Fibroblast of mammary gland (primary cell): ENCODE measurements at places on chromosomes 6 and 20.

GRCh38 chr6:73667798-73668197, 14.0 kb upstream of the SLC17A5 start:
- DNase-seq, result no peak

DNA sequence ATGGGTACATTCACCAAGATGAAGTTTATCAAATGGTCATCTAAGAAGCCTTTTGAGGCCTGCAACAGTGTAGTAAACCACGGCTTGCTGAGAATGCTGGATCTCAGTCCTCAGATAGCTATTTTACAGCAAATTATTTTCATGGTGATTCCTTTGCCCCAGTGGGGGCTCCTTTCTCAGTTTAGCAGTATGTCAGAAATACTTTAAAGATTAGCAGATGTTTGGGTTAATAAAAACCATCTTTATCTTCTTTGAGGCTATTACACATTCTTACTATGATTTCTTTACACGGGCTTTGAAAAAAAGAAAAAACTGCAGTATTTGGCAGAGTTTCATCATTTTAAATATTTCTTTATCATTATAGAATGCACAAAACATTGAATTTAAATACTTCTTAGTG, 10.7 kb downstream of the MYLIP start:
- DNase-seq, result no peak

GRCh38 chr6:148747471-148748165, 788 bp downstream of the UST start:
- DNase-seq, result peak; percentile 20

- no peak for DNase-seq
Observed at GRCh38 chr20:54766483-54766882, 291.1 kb downstream of the DOK5 start.

DNA sequence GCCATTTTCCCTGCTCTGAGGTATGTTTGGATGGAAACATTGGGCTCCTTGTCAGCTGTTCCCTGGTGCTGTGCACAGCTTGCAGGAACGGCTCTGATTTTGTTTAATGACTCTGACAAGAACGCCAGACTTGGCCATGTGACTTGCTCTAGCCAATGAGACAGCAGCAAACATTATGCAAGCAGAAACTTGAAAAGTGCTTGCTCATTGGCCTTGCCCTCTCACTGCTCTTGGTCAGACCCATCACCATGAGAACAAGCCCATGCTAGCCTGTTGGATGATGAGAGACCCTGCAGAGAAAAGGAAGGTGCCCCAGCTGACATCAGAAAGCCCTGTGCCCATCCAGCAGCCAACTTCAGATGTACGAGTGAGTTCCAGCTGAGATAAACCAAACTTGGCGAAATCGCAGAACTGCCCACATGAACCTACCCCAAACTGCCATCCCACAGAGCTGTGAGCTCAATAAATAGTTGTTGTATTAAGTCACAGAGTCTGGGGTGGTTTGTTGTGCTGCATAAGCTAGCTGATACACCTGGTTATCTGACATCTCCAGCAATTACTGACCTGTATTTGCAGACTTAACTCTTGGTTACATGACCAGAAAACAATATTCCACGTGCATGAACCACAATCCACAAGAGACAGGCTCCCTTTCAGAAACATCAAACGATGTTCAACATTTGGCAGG, 96.9 kb downstream of the JPH2 start:
- peak; percentile 80 for DNase-seq

DNA sequence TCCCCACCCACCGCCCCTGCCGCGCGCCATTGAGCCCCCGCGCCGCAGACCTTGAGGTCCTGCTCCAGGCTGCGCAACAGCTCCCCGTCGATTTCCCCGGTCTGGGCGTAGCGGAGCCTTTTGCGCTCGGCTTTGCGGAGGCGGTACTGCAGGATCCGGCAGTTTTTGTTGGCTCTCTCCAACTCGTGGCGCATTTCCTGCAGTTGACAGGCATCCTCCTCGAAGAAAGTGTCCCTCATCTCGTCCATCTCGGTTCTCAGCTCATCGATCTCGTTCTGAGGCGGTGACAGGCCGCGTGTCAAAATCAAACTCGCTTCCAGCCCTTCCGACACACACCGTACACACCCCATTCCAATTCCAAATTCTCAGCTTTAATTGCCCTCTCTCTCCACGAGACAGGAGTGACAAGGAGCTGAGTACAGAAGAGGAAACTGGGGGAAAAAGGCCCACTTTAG, 4.3 kb downstream of the MTCL3 start:
- DNase-seq, result peak; percentile 67

GRCh38 chr6:84224251-84224650, 3.2 kb downstream of the CEP162 start:
- DNase-seq, result no peak

DNA sequence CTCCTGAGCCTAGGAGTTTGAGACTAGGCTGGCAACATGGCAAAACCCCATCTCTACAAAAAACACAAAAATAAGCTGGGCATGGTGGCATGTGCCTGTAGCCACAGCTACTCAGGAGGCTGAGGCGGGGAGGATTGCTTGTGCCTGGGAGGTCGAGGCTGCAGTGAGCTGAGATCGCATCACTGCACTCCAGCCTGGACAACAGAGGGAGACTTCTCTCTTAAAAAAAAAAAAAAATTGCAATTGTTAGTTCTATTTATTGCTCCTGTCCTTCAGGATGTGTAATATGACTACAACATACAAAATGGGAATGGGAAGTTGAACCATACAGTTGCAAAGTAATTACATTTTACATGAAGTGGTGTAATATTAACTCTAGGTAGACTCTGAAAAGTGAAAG, 8.1 kb upstream of the AARS2 start:
- no peak for DNase-seq

DNA sequence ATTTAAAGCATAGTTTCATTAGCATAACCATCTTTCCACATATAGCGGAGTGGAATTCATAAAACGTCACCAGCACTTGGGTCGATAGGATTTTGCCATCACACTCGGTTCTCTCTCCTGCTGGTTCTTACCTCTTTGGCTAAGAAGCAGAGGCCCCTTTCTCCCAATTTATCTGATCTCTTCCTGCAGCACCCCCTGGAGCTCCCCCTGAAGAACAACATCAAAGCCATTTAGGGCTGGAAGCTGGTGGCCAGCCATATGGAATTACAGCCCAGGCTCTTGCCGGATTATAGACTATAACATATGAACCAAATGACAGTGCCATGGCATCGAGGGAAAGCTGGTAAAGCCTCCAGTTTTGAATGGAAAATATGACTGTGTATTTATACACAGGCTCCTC, 6.4 kb upstream of the KIF6 start:
- no peak for DNase-seq

DNA sequence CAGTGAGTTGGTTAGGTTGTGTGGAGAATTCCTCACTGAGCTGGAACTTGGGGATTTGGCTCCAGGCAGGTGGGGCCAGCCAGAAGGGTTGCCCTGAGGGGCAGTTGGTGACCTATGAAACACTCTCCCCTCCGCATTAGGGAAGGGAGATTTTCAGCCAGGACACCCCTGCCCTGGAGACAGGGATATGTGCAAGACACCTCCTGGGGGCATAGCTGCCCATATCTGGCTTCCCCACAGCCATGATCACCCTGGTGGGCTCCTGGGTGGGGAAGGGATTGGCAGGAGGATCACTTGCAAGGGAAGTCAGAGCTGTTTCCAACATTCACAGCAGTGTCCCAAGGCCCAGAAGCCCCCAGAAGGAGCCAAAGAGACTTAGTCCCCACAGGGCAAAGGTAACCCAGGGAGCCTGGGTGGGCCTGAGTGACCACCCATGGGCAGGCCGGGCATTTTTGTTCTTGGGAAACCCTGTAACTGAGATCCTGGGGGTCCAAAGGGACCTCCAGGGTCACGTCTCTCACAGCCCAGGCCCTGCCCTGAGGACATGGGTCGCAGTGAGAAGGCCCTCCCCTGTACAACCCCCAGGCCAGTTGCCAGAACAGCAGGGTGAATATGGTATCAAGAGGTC, 145.8 kb downstream of the MRPL14 start:
- no peak for DNase-seq

- DNase-seq, result peak; percentile 84
Observed at GRCh38 chr6:80548532-80548931, 442.1 kb downstream of the BCKDHB start.

DNA sequence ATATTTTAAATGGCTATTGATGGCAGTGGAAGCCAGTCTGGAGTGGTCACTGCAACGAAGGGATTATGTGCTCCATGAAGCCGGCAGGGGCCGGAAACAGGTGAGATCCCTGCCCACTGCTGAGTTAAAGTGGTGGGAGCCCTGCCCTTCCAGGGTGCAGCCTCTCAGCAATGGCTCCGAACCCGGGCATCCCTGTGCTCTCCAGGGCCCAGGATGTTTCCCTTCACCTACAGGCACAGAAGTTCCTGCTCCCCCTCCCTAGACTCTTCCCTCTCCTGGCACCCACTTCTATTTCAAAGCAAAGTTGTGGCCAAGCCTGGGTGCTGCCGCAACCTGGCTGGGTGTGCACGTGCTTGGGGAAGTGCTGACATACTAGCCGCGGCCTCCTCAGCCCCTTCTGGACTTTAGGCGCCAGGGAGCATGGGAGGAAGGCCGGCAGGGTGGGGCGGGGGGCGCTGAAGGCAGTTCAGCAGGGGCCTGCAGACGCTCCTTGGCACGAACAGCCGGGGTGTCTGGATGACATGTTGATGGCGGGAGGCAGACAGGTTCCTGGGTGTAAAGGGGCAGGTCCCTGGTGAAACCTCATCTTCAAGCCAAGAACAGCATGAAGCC, 452.3 kb downstream of the HTR1B start:
- no peak for DNase-seq

DNA sequence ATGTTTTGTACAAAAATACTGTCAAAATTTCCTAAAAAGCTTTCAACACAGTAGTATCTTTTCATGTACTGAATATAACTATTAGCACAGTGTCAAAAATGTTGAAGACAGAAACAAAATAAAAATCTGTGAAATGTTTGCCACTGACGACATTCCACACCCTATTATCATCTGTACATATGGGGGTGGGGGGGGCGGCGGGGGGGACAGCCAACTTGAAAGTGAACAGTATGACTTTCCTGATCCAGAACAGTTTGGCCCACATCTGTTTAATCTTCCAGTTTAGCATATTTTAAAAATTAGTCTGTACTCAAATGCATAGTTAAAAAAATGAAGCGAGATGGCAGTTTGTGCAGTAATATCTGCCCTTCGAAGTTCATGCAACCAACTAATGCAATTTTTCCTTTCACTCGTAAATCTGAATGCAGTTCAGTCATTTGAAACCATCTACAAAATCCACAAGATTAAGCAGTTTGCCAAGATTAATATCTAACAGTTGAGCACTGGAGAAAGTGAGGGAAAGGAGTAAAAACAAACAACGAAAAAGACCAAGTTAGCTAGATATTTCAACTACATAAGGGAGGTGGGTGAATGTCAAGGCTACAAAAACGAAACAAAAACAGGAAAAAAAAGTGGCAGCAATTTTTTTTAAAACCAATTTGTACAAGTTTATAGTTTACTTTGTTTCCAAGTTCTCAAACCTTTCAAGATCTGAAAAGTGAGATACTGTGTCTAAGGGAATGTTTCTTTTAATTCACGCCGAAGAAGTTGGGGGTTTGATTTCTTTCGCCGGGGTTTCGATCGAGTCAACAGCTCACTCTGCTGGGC, 1.9 kb downstream of the CITED2 start:
- peak; percentile 41 for DNase-seq

GRCh38 chr6:139262519-139263300, 29.1 kb downstream of the TXLNB start:
- peak; percentile 64 for DNase-seq

DNA sequence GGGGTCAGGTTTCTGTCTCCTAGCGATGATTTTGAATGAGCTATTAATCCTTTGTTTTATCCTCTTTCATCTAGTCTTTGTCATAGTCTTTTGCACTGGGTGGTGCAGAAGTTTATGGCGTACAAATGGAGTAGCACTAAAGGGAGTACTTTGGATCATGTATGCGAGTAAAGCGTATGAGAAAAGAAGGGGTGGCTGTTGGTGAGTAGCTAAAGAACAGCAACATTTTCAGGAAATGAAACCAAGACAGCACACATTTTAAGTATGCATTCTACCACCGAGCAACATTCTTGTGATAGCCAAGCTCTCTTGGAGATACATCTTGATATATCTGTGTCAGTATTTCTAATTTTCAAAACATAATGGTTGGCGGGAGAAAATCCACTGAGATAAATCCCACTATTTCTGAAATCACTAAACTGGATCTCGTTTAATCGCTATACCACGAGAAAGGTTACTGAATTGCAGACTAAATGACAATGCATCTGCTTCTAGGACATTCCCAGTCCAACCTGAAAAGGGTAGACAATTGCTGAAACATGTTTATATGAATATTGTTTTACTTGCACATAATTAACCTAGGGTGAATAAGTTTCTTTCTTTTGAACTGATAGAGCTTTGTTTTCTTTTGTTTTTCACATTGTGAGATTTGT, 196.1 kb downstream of the TRIM27 start:
- DNase-seq, result no peak

DNA sequence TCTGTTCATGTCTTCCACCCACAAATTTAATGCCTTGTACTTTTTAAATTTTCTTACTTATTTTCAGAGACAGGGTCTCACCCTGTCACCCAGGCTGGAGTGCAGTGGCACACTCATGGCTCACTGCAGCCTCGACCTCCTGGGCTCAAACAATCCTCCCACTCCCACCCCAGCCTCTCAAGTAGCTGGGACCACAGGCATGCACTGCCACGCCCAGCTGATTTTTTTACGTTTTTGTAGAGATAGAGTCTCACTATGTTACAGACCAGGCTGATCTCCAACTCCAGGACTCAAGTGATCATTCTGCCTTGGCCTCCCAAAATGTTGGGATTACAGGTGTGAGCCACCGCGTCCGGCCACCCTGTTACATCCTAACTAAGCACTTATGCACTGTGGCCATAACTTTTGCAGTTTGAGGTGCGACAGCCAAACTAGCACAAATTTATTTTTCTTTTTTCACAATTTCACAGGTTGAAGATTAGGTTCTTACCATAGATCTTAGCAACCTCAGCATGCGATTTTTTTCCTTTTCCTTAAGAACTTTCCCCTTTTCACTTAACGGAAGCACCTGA, 92.1 kb downstream of the EPB41L2 start:
- no peak for DNase-seq
